ENCODE measurements at places on chromosomes 12 and 14.

DNA sequence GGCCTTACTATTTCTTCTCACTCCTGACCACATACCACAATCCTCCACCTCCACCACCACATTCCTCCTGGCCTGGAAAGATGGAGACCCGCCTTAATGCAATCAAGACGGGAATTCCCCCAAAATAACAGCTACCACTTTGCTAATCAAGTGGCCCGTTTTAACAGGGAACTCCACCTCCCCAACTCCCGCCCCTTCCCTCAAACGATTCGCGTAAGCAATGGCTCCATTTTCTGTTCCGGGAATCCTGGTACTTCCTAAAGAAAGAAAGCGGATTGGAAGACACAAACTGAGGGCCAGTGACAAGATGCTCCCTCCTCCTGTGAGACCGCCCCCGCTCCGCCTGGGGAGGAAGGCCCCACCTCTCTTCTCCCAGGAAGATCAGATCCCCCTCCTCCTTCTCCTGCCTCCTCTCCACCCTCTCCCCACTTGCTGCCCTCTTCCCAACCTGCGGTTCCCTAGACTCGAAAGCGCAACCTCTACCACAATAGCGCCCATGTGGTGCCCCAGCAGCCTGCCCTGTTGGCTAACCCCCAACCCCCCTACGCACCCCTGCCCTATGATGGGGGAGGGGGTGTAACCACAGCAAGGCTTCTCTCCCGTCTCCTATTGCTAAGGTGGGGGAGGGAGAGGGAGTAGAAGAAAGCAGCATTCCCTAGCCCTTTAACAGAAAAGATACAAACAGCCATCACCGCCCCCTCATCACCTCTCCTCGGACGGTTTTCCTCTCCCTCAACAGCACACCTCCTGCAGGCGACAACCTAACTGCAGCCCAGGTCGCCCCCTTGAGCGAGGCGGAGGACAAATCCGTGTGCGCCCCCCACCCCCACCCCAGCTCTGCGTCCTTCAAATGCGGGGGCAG is 777 bp downstream of the ARF3 start:
- peak; percentile 68 for DNase-seq

DNA sequence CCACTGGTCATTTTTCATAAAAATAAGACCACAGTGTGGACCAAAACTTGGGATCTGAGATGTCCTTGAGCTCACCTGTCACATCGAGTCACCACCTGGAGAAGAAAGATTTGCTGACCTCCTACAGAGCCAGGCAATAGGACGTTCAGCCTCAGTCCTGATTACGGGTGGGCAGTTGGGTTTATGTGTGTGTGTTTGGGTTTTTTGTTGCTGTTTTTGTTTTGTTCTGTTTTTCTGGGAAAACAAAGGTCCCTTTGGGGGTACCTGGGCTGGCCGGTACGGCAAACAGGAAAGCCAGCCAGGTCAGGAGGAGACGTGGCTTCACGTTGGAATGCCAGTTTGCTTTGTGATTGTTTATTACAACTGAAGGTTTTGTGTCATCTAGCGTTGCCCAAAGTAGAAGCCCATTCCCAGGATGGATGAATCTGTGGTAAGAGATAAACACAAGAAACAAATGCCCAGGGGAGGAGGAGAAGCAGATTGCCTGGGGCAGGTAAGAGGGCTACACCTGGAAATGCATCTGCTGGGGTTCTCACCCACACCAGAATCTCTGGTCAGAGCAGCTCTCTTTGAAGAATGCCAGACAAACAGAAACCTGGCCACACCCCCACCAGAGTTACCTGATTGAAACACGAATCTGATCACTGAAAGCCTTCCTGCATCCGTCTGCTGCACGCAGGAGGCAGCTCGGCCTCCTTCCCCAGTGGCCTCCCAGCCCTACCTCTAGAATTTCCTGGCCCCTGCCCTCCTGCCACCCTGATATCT is 100.1 kb upstream of the DIO3 start:
- DNase-seq, result peak; percentile 32

GRCh38 chr14:77314539-77315457 is 5.9 kb downstream of the POMT2 start:
- no peak for DNase-seq

DNA sequence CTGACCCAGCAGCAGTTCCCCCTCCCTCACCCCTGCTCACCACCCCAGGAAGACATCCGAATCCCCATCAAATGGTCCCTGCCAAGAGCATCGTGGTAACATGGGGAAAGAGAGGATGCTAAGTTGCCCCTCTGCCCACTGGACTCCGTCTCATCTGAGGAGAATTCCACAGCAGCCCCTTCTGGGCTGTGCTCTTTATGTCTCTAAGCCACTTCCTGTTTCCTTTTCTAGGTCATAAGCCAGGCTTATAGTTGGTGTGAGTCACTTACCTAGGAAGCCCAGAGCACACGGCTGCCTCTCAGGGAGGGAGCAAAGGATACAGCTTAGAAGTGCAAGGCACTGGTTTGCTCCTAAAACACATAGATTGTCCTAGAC is 76.0 kb downstream of the VCPKMT start:
- DNase-seq, result no peak

- DNase-seq, result no peak
These were observed 6.4 kb downstream of the PDE1B start for GRCh38 chr12:54555670-54556257.

- no peak for DNase-seq
These were observed 9.4 kb upstream of the WNT5B start for GRCh38 chr12:1619587-1619986.

GRCh38 chr12:107267604-107268003 is 174.3 kb upstream of the CRY1 start:
- DNase-seq, result no peak

GRCh38 chr12:50251619-50252252 is 31.6 kb downstream of the LIMA1 start:
- no peak for DNase-seq

GRCh38 chr12:52055731-52056711 is 4.8 kb downstream of the NR4A1 start:
- DNase-seq, result no peak

- no peak for DNase-seq
These were observed 198.9 kb upstream of the RGS6 start for GRCh38 chr14:71733210-71733883.

DNA sequence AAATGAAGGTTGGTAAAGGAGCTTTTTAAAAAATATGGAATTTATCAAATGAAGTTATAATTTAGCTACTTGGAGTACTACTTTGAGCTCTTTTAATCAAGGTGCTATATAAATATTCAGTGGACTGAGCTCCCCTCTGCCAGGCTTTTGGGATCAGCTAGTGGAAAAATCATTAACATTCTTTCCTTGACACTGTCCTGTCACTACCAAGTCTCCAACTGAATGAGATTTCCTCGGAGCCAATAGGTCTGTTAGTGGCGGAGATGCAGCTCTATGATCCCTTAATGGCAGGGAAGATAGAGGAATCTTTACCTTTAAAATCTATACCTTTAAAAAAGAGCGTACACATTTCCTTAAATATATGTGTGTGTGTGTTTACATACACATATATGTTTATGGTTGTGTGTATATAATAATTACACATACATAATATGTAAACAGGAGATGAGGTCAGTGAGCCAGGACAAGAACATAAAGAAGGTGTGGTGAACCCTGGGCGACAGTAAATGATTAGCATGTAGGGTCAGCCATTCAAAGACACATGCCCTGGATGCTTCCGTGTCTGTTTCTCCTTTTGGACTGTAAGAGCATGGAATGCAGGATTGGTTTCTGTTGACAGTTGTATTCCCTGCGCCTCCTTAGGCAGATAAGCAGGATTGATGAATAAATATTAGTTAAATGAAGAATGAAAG is 47.7 kb upstream of the ATP2A2 start:
- DNase-seq, result no peak

DNA sequence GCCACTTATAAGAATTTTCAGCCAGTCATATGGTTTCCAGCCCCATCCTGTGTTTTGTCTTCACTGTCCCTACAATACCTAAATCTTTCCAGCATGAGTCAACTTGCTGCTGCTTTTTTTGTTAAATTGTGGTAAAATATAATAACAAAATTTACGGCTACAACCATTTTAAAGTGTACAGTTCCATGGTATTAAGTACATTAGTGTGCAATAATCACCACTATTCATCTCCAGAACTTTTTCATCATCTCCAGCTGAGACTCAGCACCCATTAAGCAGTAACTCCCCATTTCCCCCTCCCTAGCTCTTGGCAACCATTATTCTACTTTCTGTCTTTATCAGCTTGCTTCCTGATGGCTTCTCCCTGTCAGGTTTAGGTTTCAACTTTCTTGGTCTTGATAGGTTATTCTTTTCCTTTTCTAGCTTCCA is 39.1 kb downstream of the FRS2 start:
- DNase-seq, result no peak

- no peak for DNase-seq
These were observed 7.7 kb downstream of the THAP2 start for GRCh38 chr12:71671816-71672215.

DNA sequence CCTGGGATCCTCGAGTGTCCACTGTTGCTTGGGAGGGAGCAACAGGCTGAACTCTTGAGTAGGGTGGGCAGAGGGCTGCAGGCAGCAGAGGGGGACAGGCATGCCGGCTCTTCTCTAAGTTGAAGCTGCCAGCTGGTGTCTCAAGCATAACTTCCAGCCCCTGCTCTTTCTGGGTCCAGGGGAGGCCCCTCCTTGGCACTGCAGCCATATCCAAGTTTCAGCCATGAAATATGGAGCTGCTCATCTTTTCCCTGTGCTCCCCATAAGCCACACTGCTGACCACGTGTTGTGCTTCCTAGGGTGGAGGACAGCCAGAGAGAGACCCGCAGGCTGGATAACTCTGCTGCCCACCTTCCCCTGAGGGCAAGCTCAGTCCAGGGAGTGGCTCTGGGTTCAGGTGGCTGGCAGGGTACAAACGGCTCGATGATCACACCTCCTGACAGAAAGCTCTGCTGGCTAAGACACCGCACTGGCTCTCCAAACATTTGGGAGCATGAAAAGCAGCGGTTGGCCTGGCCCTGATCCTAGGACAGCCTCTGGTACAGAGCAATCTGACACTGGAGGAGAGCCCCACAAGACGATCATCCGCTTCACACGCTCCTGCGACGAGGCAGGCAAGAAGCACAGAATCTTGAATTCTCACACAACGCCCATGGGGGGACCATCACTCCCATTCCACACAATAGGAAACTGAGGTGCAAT is 79.6 kb downstream of the PITPNM2 start:
- DNase-seq, result no peak

- DNase-seq, result no peak
These were observed 18.8 kb upstream of the FAIM2 start for GRCh38 chr12:49922349-49923034.

- DNase-seq, result no peak
These were observed 19.4 kb upstream of the FLVCR2 start for GRCh38 chr14:75559045-75559444.

DNA sequence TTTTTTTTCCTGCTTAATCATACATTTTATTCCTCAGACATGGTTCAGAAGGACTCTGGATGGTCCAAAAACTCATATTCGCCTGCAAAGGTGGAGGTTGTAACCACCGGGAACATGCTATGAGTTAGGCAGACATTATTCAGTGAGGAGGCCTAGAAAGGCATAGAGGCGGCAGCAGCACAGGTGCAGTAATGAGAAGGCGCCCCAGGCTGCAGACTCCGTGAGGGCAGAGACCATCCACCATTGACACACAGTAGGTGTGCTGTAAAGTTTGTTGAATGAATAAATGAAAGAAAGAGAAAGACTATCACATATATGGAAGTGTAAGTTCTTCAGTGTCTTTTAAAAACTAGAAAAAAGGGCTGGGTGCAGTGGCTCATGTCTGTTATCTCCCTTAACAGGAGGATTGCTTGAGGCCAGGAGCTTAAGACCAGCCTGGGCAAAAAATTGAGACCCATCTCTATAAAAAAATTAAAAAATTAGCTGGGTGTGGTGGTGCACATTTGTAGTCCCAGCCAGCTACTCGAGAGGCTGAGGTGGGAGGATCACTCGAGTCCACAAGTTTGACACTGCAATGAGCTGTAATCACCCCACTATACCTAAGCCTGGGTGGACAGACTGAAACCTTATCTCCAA is 34.5 kb upstream of the PTGR2 start:
- no peak for DNase-seq

GRCh38 chr14:85602345-85602744 is 72.4 kb downstream of the FLRT2 start:
- DNase-seq, result no peak

GRCh38 chr14:68279777-68280233 is 460.2 kb downstream of the RAD51B start:
- DNase-seq, result no peak

DNA sequence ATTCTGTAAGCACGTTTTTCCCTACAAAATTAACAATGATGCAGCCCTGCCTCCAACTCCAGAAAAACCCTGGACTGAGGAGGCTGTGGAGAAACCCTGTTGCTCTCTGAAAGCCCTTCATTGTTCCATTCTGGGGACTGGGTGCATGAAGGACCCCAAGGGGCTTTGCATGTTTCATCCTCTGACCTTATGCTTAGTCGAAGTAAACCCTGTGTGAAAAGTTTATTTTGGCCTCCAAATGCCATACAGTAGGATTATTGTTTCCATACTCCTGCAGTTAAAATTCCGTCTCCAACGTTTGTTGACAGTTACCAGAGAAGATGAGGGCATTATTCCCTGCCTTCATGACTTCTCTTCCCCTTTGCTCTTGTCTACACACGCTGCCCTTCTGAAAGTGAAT is 46.0 kb downstream of the CKB start:
- DNase-seq, result no peak

- no peak for DNase-seq
These were observed 650.7 kb downstream of the C12orf50 start for GRCh38 chr12:87378526-87378925.

DNA sequence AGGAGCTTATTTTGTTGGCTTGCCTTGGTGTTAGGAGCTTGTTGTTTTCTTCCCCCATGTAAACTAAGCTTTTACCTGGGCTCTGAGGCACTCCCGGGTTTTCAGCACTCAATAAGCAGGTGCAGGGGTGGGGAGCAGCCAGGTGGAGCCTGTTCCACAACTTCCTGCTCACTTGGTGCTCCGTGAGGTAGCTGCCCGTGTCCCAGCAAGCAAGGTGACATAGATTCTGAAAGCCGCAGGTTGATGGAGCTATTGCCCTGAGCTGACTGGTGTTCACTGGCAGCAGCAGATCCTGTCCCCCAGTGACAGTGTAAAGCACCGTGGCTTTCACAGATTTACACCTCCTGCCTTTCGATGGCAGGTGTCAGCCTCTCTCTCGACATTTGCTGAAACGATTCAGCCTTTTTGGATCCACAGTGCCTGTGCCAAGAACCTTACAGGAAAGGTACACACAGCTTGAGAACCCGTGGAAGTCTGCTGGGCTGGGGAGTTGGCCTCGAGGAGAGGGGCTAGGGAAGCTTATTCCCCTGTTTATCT is 295.7 kb upstream of the FKBP4 start:
- DNase-seq, result no peak

DNA sequence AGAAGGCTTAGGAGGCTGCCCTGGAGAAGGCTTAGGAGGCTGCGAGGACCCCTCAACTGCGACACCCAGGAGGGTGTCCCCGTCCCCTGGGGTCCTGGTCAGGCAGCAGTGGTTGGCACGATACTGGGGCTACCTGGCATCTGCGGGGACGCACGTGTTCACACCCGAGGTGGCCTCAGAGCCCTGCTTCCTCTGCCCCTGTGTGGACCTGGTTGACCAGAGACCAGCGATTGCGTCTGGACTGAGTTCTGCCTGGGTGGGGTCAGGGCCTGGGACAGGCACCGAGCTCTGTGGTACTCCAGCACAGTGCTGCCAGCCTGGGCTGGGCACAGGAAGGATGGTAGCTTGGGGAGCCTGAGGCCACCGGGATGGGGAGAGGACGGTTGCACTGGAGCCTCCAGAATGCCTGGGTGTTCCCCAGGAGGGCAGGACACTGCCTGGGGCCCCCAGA is 735 bp downstream of the ASPG start:
- DNase-seq, result no peak

- DNase-seq, result peak; percentile 82
These were observed 2.1 kb downstream of the DDN start for GRCh38 chr12:48996794-48997718.

GRCh38 chr14:64708148-64709004 is 4.2 kb downstream of the PLEKHG3 start:
- DNase-seq, result no peak

All from mesothelial cell of epicardium (in vitro differentiated cells).